ENCODE measurements at places on chromosomes 4 and X.

DNA sequence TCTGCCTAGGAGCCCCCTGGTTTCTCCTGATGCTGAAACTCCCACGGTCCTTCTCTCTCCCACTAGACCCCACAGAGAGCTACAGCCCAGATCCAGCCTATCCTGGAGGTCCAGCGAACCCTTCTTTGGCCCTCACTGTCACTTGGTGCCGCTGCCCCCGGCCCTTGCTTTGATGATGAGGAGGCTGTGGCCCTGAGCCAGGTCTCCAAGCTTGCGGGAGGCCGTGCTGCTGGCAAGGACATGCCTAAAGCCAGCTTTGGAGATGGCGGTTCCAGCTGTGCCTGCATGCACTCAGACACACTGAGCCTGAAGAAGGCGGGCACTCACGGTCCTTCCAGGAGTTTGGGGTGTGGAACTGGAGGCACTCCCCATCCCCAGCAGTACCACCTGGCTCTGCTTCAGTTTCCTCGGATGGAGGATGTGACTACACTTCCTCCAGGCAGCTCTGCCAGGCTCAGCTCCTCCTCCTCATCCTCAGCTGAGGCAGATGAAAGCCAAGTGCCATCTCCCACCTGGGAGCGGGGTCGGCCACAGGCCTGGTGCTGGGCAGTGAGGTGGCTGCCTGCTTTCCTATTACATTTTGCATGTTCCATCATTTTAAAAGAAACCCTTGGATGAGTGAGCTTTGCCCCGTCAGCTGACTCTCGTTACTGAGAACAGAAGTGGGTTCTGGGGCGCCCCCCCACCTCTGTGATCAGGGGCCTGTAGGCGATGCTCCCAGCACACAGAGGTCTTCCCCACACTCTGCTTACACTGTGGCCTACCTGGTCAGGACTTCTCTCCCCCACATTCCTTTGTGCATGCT, 9.0 kb downstream of the TNIP2 start:
- DNase-seq: no peak

- no peak for DNase-seq
Observed at GRCh38 chr4:154687840-154688239, 56.0 kb upstream of the LRAT start.

DNA sequence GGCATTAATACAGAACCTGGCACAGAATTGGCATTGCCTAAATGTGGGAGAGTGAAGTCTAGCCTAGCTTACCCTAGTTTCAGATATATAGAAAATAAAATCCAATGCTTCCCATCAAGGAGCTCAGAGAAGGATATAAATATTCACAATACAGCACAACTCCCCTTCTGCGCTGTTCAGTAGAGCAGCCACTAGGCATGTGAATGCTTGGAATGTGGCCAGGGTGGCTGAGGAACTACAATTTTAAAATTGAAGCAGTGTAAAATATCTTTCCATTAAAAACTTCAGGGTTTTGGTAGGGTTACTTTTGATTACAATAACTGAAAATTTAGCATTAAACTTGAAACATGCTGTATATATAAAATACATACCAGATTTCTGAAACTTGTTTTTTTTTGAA, 19.5 kb downstream of the ZNF518B start:
- DNase-seq: no peak

DNA sequence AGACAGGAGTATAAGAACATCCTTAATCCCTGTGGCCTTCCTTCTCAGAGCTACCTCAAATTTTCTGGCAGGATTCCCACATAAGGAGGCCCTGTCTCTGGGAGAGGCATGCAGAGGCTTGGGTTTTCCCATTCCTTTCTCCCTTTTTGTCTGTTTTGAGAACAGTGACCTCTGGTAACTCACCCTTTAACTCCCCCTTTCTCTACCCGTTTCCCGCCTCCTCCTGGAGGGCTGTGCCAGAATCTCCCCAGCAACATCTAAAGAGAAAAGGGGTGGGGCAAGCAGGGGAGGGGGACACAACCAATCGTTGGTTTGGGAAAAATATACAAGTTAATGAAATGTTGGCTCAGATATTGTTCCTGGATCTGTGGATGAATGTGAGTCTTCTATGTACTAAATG, 303.7 kb upstream of the IRS4 start:
- DNase-seq: no peak

- no peak for DNase-seq
Observed at GRCh38 chr4:83262682-83263081, 21.9 kb downstream of the COQ2 start.

GRCh38 chr4:41819621-41820020, 71.1 kb upstream of the PHOX2B start:
- DNase-seq: no peak

DNA sequence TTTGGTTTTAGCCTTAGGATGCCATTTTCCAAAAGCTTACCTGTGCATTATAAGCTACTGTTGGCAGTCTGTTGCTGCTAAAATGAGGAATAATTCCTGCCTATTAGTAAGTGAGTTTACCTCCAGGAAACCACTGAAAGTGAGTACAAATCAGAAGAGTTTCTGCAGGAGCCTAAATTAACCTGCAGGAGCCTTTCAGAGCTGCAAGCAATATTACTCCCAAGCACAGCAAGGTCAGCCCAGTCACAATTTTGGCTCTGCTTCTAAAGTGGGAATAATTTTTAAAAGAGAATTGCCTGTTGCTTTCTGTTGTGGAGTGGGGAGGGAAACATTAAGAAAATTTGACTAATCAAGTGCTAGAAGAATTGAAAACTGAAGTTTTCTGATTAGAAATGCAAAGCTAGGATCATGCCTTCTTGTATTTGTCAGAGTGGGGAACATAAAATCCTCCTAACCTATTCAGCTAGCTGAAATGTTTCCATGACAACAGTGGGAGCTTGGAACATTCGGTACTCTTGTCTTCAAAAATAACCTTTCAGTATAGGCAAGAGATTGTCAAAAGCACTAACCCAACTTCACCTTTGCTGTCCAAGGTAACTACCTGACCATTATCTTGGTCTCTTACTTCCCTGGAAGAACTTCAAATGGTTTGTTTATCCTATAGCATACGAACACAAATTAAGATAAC, 193.2 kb downstream of the COMMD8 start:
- DNase-seq: no peak

DNA sequence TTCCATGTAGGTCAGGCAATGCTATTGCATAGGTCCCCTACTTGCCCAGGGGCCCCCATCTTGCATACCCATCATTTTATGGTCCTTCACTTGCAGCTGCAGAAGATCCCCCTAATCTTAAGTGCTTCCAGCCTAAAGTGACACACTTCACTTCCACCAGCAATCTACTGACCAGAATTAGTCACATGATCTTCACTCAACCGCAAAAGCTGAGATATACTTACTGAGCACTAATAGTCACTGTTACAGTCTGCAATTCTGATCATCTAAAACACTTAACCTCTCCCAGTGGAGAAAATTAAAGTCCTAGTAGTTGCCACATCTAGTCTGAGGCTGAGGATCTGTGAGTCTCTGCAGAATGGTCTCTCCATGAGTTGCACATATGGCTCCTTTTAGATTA, 82.1 kb downstream of the AREG start:
- no peak for DNase-seq

GRCh38 chr4:70583952-70584834, 7.9 kb upstream of the AMBN start:
- DNase-seq: no peak

DNA sequence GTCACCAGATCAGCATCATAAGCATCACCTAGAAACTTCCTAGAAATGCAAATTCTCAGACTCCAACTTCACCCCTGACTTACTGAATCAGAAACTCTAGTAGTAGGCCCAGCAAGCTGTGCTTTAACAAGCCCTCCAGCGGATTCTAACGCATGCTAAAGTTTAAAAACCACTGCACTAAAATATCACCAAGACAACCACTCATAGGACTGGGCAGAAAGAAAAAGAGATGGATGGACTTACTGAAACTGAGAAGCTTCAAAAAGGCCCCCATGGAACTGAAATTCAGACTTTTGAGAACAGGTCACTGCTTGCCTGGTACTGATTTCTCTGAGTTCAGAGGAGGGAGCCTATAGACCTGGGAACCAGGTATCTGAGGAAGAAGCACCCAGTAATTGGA, 40.1 kb downstream of the FAM241A start:
- DNase-seq: no peak

DNA sequence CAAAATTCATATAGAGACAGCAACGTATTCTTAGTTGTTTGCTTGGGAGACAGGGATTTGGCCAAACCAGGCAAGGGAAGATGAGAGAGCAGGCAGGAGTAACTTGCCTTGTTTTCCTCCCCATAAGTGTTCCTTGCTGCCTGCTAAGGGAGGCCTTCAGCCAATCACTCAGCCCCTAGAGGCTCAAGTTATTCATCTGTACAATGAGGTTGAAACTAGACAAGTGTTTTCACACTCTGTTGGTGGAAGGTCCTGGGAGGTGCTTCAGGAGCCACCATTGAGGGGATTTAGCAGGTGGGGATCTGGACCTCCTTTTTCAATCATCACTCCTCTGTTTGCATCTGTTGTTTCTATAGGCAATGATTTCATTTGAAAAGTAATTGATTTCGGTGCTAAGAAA, 23.6 kb upstream of the HMGB3 start:
- DNase-seq: no peak

DNA sequence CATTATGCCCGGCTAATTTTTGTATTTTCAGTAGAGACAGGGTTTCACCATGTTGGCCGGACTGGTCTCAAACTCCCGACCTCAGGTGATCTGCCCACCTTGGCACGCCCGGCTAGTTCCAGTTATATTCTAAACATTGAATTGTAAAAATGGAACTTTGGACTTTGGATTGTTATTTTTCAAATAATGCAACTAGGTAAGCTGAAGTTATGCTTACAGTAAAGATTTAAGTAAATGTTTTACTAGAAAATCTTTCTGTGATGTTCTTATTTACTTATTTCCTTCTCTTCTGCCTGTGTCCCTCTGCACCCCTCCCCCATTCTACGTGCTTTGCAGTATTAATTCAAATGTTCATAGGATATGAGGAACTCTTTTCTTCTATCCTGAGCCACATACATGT, 26.1 kb downstream of the GK start:
- DNase-seq: no peak

GRCh38 chr4:6660430-6660829, 19.9 kb downstream of the MRFAP1 start:
- DNase-seq: no peak

- DNase-seq: no peak
Observed at GRCh38 chr4:7366180-7366945, 68.4 kb downstream of the PSAPL1 start.

DNA sequence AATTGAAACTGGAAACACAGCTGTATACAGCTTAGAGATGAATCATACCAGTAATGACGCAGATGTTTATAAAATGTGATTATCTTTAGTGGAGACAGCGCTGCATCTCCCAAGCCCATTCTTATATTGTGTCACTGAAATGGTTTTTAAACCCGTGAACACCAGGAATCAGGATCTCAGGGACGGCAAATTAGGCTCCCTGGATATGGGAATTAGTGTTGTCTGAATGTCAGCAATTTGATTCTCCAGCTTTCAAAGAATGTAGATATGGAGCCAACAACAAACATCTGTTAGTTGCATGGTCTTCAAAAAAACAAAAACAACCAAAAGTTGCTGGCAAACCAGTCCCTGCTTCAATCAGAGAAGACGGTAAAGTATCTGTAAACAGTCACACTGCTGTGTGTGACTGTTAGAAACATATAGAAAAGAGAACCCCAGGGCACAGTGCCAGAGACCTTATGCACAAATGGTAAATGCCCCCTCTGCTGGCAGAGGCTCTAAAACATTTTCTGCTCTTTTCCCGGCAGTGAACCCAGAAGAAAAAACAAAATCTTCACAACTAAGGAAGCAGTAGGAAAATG, 351.9 kb upstream of the FTHL17 start:
- no peak for DNase-seq

- DNase-seq: no peak
Observed at GRCh38 chrX:78540171-78540570, 119.0 kb downstream of the RTL3 start.

DNA sequence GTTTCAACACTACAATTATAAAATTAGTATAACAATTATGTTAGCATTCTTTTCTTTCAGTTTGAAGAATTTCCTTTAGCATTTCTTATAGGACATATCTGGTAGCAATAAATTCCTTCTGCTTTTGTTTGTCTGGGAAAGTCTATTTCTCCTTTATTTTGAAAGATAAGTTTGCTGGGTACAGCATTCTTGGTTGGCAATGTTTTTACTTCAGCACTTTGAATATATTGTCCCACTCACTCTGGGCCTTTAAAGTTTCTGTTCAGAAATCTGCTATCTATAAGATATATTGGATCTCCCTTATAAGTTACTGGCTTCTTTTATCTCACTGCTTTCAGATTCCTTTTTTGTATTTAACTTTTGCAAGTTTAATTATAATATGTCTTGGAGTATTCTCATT, 222.1 kb downstream of the PARM1 start:
- DNase-seq: no peak

DNA sequence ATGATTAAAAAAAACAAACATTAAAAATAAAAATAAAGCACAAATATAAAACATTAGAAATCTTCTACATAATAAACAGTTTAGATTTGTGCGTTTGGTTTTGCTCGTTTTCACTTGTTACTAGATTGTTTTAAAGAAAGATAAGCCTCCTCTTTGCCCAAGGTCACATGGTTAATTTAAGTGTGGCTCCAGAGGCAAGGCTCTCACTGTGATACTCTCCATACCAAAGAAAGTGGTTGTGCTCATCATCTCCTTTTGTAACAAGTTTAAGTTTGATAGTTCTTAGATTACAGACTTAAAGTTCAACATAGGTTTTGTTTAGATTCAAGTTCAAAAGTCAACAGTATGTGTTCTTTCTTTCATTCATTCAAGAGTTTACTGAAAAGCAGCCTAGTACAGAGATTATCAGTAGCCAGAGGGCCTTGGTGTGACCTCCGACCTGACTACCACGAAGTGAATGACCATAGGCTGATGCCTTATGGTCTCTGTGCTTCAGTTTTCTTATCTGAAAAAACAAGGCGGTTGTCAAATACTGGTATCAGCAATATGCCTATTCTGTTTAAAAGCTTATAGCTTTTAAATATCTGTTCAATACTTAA, 133.2 kb downstream of the ZAR1 start:
- no peak for DNase-seq

- no peak for DNase-seq
Observed at GRCh38 chr4:188177997-188178675, 38.9 kb downstream of the TRIML1 start.
